Osteoblast (primary cell): ENCODE measurements at places on chromosomes 7 and 10. TPM values are rescaled to one million over a fixed set of nuclear protein-coding genes. Genes with fewer than 3 reads are reported as not detected.

DNA sequence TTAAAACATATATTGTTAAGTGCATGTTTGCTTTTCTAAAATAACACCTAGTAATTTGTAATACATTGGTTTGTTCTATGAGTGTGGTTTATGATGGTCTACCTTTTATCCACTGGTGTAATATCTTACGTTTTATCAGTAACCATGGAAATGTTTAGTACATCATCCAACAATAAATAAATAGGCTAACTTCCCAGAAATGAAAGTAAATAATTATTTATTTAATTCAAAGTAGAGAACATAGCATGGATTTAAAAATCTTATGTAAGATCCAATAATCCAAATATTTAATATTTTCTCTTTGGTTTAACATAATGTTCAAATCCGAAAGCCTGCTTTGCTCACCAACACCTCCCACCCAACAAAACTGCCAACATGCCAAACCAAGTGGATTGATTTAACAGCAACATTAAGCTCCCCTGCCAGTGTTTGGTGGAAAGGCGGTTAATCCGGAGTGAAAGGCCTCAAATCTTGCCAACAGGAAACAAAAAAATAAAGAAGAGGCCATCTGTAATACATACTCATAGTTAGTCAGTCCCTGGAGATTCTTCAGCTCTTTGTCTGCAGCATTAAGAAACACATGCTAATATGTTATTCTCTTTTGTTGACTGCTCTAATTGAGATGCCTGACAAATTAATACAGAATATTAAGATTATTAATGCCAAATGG lies 897.8 kb downstream of the CNTNAP2 start:
- H3K4me1 ChIP-seq, result no peaks in the 10 kb centered on the region
- H3K36me3 ChIP-seq, result no peaks in the 10 kb centered on the region
- H3K27ac ChIP-seq, result no peak overlapping the region
- no peak overlapping the region for H3K4me3 ChIP-seq
- no peak for DNase-seq

GRCh38 chr10:101014966-101015581 lies 15.5 kb downstream of the LZTS2 start:
- H3K36me3 ChIP-seq, result no peaks in the 10 kb centered on the region
- peaks cover 27% of the 10 kb centered on the region for H3K4me1 ChIP-seq
- DNase-seq, result peak; percentile 99
- no peak overlapping the region for H3K4me3 ChIP-seq

DNA sequence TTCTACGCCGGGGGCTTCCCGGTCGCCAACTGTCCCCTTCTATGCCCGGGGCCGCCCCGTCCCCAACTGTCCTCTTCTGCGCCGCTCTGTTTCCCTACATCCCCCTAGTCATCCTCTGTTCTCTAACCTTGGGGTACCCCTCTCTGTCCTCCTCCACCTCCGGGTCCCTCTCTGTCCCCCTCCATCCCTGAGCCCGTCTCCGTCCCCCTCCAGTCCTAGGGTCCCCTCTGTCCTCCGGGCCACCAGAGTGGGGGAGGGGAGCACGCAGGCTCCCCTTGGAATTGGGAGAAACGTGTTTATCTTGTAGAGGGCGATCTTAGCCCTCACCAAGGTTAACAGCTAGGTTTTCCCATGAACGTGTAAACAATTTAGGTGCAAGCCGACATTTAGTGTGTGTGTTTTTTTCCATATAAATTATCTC lies 852 bp upstream of the KLF6 start:
- peaks cover 33% of the 10 kb centered on the region for H3K36me3 ChIP-seq
- no peaks in the 10 kb centered on the region for H3K27me3 ChIP-seq
- H3K27ac ChIP-seq, result peak overlapping the region; percentile 99
- peak overlapping the region; percentile 77 for H3K4me3 ChIP-seq
- peak; percentile 45 for DNase-seq
- H3K4me1 ChIP-seq, result peaks cover 19% of the 10 kb centered on the region

DNA sequence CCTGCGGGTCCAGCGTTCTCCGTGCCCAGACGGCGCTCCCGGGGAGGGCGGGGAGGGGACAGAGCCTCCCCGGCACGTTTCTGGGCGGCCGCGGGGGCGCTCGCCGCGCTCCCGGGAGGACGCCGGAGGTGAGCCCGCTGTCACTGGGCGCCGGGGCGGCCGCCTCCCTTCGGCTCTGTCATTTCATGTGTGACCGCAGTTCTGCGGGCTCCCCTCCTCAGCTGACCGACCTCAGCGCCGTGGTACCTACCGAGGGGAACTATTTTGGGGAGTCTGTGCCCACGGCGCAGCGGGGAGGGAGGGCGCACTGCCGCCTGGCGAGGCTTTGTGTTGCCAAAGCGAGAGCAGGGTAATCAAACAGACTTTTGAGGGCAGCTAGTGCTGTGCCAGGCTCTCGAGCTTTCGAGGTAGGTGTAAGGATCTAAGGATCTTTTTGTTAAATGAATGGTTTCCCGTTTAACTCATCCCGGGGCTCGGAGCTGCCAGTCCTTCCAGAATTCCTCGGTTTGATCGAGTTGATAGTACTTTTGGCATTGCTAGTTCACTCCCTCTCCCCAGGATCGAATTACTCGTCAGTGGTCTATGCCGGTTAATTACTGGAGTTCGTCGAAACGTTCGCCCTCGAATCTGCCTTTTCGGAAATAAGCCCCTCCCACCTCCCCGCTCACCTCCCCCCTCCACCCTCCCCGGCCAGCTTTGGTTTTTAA lies 1.9 kb downstream of the ARID5B start:
- no peaks in the 10 kb centered on the region for H3K27me3 ChIP-seq
- peaks cover 7% of the 10 kb centered on the region for H3K36me3 ChIP-seq
- peaks cover 33% of the 10 kb centered on the region for H3K4me1 ChIP-seq
- peak overlapping the region; percentile 79 for H3K4me3 ChIP-seq
- peak; percentile 59 for DNase-seq

DNA sequence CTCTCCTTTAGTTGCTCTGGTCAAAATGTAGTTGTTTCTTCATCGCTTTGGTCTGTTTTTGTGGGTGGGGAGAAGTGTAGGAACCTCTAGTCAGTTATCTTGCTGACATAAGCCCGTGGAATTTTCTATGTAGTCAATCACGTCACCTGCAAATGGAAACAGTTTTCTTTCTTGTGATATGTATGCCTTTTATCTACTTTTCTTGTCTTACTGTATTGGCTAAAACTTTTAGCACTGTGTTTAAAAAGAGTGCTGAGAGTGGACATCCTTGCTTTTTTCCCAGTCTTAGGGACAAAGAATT lies 42.3 kb downstream of the AKR1E2 start:
- no peak overlapping the region for H3K27ac ChIP-seq
- no peaks in the 10 kb centered on the region for H3K36me3 ChIP-seq
- no peak overlapping the region for H3K4me3 ChIP-seq
- no peaks in the 10 kb centered on the region for H3K4me1 ChIP-seq
- H3K27me3 ChIP-seq, result no peaks in the 10 kb centered on the region
- DNase-seq, result no peak

DNA sequence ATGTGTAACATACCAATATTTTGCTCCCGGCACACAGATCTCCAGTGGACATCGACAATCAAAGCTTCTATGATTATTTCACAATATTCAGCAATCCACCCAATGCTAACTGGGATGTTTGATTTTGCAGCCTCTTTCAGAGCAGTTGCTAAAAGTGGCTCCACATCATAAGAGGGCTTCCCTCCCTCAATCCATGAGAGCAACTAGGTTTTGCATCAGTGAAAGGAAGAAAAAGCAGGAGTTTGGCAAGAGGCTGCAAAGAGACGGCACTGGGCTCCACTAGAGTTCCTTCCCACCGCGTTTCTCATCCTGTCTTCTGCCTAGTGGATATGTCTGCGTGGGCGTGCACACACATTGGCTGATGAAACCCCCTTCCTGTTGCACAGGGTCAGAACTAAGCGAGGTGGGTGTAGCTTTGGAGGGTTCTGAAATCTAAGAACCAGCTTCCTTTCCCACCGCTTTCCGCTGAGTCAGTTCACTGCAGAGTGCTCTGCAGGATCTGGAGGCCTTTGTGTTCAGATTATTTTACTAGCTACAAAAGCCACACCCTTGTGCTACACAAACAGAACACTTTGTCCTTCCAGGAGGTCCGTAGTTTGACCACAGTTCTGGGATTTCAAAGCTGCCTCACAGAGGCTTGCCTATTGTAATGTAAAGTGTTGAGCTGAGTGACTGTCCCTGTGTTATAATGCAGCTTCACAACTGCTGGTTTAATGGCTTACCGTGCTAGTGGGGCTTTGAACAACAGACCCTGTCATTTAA lies 28.1 kb downstream of the ARL4A start:
- H3K27me3 ChIP-seq, result no peaks in the 10 kb centered on the region
- no peaks in the 10 kb centered on the region for H3K36me3 ChIP-seq
- H3K27ac ChIP-seq, result peak overlapping the region; percentile 62
- DNase-seq, result peak; percentile 84
- peak overlapping the region; percentile 62 for H3K4me3 ChIP-seq
- peaks cover 34% of the 10 kb centered on the region for H3K4me1 ChIP-seq

GRCh38 chr7:130286881-130287280 lies 6.1 kb upstream of the CPA4 start:
- H3K36me3 ChIP-seq, result no peaks in the 10 kb centered on the region
- H3K4me3 ChIP-seq, result no peak overlapping the region
- no peaks in the 10 kb centered on the region for H3K27me3 ChIP-seq
- DNase-seq, result no peak
- H3K27ac ChIP-seq, result no peak overlapping the region

DNA sequence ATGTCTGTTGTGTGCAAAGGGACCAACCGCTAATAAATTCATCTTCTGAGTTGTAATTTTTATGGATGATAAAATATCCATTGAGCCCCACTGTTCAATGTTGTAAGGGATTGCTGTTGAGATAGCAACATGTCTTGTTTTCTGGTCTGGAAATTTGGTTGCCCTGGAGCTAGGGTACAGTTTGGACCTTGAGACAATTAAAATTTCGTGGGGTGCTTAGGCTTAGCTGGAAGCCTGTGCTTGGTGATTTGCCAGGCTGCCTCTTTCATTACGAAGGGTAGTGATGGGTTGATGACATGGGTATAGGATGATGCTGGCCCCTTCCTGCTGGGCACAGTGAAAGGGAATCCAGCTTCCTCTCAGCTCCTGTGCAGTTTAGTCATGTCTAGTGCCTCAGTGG lies 43.6 kb downstream of the PLCE1 start:
- peak overlapping the region; percentile 10 for H3K27ac ChIP-seq
- peaks cover 21% of the 10 kb centered on the region for H3K4me1 ChIP-seq
- no peaks in the 10 kb centered on the region for H3K27me3 ChIP-seq

GRCh38 chr10:112821038-112821437 lies 129.0 kb upstream of the TCF7L2 start:
- peaks cover 7% of the 10 kb centered on the region for H3K4me1 ChIP-seq
- peak; percentile 42 for DNase-seq
- H3K27me3 ChIP-seq, result no peaks in the 10 kb centered on the region
- no peak overlapping the region for H3K27ac ChIP-seq
- no peaks in the 10 kb centered on the region for H3K36me3 ChIP-seq

- H3K4me3 ChIP-seq, result no peak overlapping the region
- no peak overlapping the region for H3K27ac ChIP-seq
- H3K4me1 ChIP-seq, result no peaks in the 10 kb centered on the region
- no peaks in the 10 kb centered on the region for H3K27me3 ChIP-seq
- no peaks in the 10 kb centered on the region for H3K36me3 ChIP-seq
These were observed 155.5 kb downstream of the SNX10 start for GRCh38 chr7:26447116-26447515.

DNA sequence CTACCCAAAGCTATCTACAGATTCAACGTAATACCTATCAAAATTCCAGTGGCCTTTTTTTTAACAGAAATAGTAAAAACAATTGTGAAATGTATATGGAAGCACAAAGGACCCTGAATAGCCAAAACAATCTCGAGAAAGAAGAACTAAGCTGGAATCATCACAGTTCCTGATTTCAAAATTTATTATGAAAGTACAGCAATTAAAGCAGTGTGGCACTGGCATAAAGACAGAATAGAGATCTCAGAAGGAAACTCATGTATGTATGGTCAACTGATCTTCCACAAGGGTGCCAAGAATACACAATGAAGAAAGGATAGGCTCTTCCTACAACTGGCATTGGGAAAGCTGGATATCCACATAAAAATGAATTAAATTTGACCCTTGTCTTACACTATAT lies 23.2 kb downstream of the PNLIPRP3 start:
- no peak for DNase-seq
- no peaks in the 10 kb centered on the region for H3K36me3 ChIP-seq
- H3K4me1 ChIP-seq, result no peaks in the 10 kb centered on the region
- H3K27me3 ChIP-seq, result no peaks in the 10 kb centered on the region
- H3K4me3 ChIP-seq, result no peak overlapping the region

DNA sequence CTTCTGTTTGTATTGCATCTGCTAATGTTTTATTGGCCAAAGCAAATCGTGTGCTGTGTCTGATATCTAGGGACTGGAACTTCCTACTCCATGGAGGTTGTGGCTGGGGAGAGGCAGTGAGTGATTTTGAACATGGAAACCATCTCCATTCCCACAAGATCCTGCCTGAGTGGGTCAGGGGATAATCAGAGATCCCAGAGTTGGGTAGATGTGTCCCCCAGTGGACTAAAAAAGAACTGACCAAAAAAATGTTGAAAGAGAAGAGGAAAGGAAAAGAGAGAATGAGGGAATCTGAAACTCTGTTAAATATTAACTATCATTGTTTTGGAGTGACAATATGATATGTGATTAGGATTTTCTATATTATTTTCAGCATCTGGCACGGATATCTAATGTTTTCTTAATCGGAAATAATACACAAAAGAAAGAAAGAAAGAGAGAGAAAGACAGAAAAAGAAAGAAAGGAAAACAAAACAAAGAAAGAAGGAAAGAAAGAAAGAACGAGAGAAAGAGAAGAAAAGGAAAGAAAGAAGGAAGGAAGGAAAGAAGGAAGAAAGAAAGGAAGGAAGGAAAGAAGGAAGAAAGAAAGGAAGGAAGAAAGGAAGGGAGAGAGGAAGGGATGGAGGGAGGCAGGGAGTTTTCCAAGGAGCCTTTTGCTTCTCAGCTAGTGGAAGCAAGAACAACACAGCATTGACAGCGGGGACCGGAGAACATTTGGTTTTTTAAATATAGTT lies 638.5 kb downstream of the CCSER2 start:
- no peak overlapping the region for H3K27ac ChIP-seq
- H3K4me1 ChIP-seq, result no peaks in the 10 kb centered on the region
- H3K4me3 ChIP-seq, result no peak overlapping the region

- DNase-seq, result no peak
- H3K27ac ChIP-seq, result no peak overlapping the region
- peaks cover 5% of the 10 kb centered on the region for H3K4me1 ChIP-seq
- H3K36me3 ChIP-seq, result no peaks in the 10 kb centered on the region
- no peak overlapping the region for H3K4me3 ChIP-seq
- peaks cover 8% of the 10 kb centered on the region for H3K27me3 ChIP-seq
These were observed 100.1 kb downstream of the RAB11FIP2 start for GRCh38 chr10:117946525-117947070.

- no peaks in the 10 kb centered on the region for H3K36me3 ChIP-seq
- H3K27ac ChIP-seq, result no peak overlapping the region
- H3K27me3 ChIP-seq, result no peaks in the 10 kb centered on the region
- no peak for DNase-seq
- no peaks in the 10 kb centered on the region for H3K4me1 ChIP-seq
These were observed 12.0 kb upstream of the TMEM213 start for GRCh38 chr7:138785587-138786437.

GRCh38 chr10:35375091-35375765 lies 38.9 kb downstream of the CCNY start:
- H3K4me3 ChIP-seq, result no peak overlapping the region
- no peak for DNase-seq
- H3K27me3 ChIP-seq, result no peaks in the 10 kb centered on the region
- peaks cover 32% of the 10 kb centered on the region for H3K4me1 ChIP-seq
- no peaks in the 10 kb centered on the region for H3K36me3 ChIP-seq

The RELN gene
- total RNA-seq, result 0.29 and 0.36 TPM in 2 replicates

The GIMAP2 gene
- 8.8 and 9.4 TPM in 2 replicates for total RNA-seq

The PTN gene
- 21.0 and 33.3 TPM in 2 replicates for total RNA-seq

The LIPF gene
- not detected in 2 replicates for total RNA-seq

The FUOM gene
- total RNA-seq, result 5.1 and 6.5 TPM in 2 replicates
